ENCODE measurements at places on chromosomes 3 and 15. TPM values are rescaled to one million over a fixed set of nuclear protein-coding genes. Genes with fewer than 3 reads are reported as not detected.

GRCh38 chr3:124574012-124574411 is 156.2 kb upstream of the UMPS start:
- DNase-seq = no peak

- DNase-seq = no peak
Observed at GRCh38 chr3:52779837-52780585, 2.6 kb downstream of the ITIH1 start.

GRCh38 chr3:181839916-181840297 is 128.2 kb downstream of the SOX2 start:
- DNase-seq = no peak

Gene SLC12A1
- not detected for total RNA-seq

Gene ERICH6
- not detected for total RNA-seq

Gene LRRC15
- total RNA-seq = not detected

Gene SYNPR
- total RNA-seq = not detected

DNA sequence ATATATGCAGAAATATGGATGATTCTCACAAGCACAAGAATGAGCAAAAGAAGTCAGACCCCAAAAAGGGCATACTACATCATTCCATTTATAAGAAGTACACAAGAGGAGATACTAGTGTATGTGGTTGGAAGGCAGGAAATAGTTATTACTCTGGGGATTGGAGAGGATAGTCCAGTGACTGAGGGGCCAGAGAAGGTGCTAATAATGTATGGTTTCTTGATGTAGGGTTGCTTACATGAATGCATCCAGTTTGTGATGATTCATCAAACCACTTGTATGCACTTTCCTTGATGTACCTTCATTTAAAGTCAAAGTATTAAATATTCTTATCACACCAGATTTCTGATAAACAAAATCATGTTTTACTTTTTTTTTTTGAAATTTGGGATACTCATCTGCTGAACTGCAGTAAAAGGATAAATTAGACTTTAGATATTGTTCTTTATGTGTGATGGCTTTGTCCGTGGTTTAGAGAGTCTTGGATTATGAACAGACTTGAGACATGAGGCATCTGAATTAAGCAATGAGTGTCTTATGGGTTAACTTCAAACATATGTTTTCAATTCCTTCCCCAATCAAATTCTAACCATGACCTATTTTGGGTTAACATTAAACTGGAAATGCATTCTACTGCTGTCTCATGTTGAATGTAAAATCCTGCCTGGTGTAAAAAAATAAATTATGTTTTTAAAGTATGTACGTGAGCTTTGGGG is 171.2 kb downstream of the SEMA6D start:
- DNase-seq = no peak

DNA sequence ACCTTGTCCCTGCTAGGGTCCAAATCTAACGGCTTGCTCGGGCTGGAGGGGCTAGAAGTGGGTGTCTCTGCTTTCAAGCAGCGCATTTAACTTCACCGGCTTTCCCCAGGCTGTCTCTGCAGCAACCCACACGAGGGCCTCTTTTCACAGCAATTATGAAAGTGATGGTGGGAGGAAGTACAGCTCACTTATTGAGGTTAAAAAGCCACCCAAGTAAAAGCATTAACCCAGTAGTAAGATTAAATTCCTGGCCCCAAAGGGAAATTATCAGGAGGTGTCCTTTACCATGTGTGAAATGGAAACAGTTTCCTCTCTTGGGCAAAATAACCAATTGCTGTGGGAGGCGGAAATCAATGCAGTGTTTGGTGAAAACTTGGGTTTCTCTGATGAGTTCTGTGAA is 41.1 kb downstream of the NGRN start:
- DNase-seq = peak; percentile 72

DNA sequence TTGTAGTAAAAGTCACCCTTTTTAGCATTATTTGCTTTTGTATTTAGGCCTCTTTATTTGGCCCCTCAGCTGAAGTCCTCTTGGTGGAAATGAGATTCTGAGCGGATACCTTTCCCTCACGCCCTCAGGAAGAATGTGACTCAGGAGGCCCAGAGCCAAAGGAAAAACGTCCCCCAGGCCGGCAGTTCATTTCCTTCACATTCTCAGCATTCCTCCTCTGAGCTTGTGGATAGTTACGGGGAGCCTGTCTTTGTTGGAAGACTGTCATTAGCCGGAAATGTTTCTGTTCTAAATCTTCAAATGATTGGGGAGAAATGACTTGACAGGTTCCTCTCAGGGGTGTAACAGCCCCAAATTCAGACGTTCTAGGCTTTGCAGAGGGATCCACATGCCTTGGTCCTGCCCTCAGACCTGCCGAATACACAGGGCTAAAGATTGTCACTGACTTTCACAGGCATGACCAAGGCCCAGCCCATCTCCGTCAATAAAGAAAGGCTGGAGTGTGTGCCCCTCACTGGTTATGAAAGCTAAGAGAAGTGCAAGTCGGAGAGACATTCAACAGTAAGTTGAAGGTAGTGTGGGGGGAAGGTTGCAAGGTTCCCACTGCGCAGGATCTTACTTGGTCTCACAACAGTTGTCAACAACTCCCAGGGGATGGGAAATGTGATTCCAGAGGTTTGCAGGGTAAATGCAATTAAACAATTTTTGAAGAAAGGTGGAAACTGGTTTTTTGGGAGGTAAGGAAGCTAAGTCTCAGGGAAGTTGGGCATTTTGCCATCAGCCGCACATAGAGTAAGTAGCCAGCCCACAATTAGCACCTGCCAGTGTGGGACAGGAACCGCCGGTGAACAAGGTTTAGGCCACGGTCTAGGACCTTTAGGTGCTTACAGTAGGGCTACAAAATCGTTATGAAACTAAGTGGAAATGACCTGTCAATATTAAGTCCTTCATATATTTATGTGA is 39.7 kb upstream of the MYZAP start:
- no peak for DNase-seq

GRCh38 chr3:14522768-14523167 is 17.4 kb downstream of the GRIP2 start:
- DNase-seq = no peak

- peak; percentile 39 for DNase-seq
Observed at GRCh38 chr3:135513106-135514059, 452.1 kb upstream of the PPP2R3A start.

- no peak for DNase-seq
Observed at GRCh38 chr3:36364260-36364659, 16.0 kb upstream of the STAC start.

DNA sequence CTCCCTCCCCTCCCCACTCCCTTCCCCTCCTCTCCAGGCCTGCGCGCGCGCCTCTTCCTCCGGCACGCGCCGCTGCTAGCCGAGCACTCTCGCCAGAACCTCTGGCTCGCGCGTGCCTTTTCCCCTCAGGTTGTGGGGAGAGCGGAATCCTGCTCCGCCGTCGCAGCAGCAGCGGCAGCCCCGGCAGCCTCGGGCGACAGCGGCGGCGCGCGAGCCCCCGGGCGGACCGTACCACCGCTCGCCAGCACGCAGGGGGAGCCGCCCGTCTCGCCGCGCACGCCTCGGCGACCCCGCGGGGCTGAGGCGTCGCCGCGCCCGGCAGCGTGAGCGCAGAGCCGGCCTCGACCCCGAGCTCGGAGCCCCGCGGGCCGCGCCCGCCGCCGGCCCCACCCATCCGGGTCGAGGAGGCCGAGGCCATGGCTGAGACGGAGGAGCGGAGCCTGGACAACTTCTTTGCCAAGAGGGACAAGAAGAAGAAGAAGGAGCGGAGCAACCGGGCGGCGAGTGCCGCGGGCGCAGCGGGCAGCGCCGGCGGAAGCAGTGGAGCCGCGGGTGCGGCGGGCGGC is at the start of gene CDV3:
Gene CDV3, plus strand, starts transcription at position 58 of the 566 bp plus-strand sequence. Its CDS starts 359 bp downstream, at position 417.
- no peak for DNase-seq

Gene IRAK2
- total RNA-seq = 4.0 TPM

- DNase-seq = peak; percentile 2
Observed at GRCh38 chr15:42138968-42139386, 17.5 kb downstream of the PLA2G4F start.

DNA sequence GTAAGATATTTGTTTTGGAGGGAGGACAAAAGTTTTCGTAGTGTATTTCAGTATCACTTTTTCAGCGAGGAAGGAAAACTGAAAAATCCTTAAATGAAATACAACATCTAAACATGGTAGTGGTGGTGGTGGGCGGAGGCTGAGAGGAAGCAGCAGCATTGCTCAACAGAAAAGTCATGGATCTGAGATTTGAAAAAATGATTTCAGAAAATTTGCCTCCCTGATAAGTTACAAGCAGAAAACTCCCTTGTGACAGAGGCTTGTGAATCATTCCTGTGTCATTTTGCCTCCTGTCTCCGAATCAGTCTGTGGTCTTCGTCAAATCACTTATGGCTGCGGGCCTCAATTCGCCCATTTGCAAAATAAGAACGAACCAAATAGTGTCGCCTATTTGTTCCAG is 965 bp upstream of the CRBN start:
- DNase-seq = no peak

Gene THOC7
- 80.8 TPM for total RNA-seq

Gene ALDH1A2
- not detected for total RNA-seq

GRCh38 chr15:41484937-41485625 is 8.6 kb upstream of the ITPKA start:
- DNase-seq = no peak

- no peak for DNase-seq
Observed at GRCh38 chr15:83644439-83644838, 9.5 kb upstream of the ADAMTSL3 start.

DNA sequence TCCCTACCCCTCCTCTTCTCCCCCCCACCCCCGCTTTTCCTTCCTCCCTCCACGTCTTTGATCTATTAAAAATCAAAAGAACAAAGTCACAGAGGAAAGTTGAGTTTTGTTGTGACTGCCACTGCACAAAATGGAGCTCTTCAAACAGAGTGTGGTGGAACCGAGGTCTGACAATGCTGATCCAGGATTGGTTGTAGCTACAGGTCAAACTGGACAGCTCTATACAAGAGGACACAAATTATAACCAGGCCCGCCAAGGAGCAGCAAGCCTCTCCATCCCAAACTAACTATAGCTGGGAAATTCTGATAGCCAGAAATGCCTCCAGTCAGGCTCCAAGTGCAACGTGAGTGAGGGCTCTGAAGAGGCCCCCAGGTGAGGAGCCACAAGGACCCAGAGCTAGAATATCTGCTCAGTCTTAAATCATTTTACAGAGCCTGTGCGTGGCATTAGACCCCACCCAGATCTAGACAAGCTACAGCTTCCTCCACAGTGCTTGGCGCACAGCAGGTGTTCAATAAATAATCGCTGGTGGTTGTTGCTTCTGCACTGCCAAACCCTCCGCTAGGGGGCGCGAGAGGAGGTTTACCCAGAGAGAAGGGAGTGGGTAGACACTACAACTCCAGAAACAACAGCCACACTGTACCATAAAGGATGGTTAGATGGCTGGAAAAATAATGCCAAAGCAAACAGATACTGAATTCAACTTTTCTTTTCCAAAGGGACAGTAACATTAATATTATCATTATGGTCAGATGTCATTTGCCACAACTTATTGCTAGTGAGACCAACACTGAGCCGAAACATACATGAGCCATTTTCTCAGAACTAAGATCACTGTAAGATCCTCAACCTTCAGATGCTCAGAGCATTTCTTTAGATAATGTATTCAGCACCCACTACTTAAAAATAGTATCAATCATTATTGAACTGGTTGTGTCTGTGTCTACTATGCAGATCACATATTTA is 44.6 kb downstream of the ZIC4 start:
- peak; percentile 78 for DNase-seq

Gene ILDR1
- total RNA-seq = 0.11 TPM

- DNase-seq = no peak
Observed at GRCh38 chr3:106345353-106346027, 476.7 kb upstream of the CBLB start.

DNA sequence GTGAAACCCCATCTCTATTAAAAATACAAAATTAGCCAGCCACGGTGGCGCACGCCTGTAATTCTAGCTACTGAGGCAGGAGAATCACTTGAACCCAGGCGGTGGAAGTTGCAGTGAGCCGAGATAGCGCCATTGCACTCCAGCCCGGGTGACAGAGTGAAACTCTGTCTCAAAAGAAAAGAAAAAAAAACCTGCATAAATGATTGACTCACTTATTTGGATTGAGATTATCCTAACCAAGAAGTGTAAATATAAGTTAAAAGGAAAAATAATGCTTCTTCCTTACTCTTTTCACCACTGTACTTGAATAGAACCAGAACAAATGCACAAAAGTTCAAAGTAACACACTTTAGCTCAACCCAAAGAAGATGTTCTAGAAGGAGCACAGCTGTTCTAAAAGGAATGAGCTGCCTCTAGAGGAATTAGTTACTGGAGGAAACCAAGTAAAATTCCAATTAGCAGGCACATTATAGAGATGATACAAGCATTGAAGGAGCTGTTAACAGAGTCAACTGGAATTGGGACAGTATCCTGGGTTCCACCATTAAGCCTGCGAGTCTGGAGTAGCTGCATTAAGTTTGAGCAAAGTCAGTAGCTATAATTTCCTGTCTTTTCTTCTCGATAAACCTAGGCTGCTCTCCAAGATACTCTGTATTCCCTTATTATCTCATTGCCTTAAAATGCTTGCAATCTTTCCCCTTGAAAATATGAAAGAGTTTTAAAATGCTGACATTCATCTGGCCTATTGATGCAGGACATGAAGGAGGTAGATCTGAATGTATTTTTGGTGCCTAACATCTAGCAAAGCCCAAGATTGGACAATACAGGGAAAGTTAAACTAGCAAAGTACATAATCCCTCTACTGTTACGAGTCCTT is 9.5 kb downstream of the MTHFS start:
- DNase-seq = no peak

GRCh38 chr3:171551296-171551695 is 91.1 kb upstream of the TNIK start:
- DNase-seq = no peak

Gene ATP13A4
- total RNA-seq = 3.3 TPM

GRCh38 chr15:89876396-89877082 is 17.3 kb downstream of the AP3S2 start:
- no peak for DNase-seq

GRCh38 chr3:45506084-45506483 is 88.5 kb upstream of the LIMD1 start:
- DNase-seq = peak; percentile 35

Gene ACKR2
- total RNA-seq = 0.65 TPM

- no peak for DNase-seq
Observed at GRCh38 chr3:104520228-104520655, 846.5 kb upstream of the ALCAM start.

- DNase-seq = no peak
Observed at GRCh38 chr3:145983101-145983500, 177.9 kb downstream of the PLOD2 start.

Gene BRK1
- total RNA-seq = 86.6 TPM

Gene ZNF80
- 0.23 TPM for total RNA-seq

- DNase-seq = no peak
Observed at GRCh38 chr3:87426918-87427317, 150.5 kb upstream of the POU1F1 start.

GRCh38 chr3:11199902-11200845 is 45.9 kb downstream of the HRH1 start:
- DNase-seq = no peak

- no peak for DNase-seq
Observed at GRCh38 chr3:126167566-126167965, 12.8 kb downstream of the ALDH1L1 start.

DNA sequence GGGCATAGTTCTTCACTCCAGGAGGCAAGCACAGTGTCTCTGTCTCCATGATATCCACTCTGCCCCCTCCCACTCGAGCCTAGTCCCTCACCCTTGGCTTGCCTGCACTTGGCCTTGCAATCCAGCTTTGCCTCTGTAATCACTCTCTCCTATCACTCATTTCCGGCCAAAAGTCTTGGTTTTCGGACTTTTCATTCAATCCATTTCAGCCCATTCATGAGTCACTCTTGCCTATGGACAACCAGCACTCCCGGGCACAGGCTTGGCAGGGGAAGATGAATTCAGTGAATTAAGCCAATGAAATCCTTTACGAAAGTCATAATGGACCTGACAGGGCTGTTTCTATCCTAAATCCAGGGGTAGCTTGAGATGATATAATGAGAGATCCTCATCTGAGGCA is 21.7 kb downstream of the DAZL start:
- DNase-seq = no peak

- DNase-seq = peak; percentile 51
Observed at GRCh38 chr3:59444294-59444671, 394.5 kb upstream of the CFAP20DC start.

All from activated CD4-positive, alpha-beta T cell treated with anti-CD3 and anti-CD28 coated beads for 36 hours (primary cell).